Stimulated activated CD4-positive, alpha-beta T cell treated with anti-CD3 and anti-CD28 coated beads, Interleukin-15, amount 100 ng/mL, for 48 hours (primary cell): ENCODE measurements at places on chromosomes 2 and 18.

DNA sequence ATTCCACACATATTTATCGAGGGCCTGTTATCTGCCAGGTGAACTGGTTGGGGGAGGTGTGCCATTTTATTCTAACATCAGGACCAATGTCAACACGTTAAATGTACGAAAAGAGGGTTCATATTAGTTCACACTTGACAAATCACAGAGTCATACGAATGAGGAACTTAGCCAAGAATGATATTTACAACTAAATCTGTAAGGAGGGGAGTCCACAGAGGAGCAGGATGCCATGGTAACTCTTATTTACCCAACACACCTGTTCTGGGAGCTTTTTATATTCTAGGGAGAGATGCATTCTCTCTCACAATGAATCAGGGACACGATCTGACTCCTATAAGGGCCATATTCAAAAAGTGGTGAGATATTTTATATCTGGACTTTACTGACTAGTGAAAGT, 144.1 kb downstream of the CDC42EP3 start:
- no peak for DNase-seq

DNA sequence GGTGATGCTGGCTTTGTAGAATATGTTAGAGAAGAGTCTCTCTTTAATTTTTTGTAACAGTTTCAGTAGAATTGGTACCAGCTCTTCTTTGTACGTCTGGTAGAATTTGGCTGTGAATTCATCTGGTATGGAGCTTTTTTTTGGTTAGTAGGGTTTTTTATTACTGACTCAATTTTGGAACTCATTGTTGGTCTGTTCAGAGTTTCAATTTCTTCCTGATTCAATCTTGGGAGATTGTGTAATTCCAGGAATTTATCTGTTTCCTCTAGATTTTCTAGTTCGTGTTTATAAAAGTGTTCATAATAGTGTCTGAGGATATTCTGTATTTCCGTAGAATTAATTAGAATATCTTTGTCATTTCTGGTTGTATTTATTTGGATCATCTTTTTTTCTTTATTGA, 943.5 kb downstream of the TRIB2 start:
- no peak for DNase-seq

GRCh38 chr2:74881176-74881575, 47.2 kb downstream of the HK2 start:
- DNase-seq = no peak

DNA sequence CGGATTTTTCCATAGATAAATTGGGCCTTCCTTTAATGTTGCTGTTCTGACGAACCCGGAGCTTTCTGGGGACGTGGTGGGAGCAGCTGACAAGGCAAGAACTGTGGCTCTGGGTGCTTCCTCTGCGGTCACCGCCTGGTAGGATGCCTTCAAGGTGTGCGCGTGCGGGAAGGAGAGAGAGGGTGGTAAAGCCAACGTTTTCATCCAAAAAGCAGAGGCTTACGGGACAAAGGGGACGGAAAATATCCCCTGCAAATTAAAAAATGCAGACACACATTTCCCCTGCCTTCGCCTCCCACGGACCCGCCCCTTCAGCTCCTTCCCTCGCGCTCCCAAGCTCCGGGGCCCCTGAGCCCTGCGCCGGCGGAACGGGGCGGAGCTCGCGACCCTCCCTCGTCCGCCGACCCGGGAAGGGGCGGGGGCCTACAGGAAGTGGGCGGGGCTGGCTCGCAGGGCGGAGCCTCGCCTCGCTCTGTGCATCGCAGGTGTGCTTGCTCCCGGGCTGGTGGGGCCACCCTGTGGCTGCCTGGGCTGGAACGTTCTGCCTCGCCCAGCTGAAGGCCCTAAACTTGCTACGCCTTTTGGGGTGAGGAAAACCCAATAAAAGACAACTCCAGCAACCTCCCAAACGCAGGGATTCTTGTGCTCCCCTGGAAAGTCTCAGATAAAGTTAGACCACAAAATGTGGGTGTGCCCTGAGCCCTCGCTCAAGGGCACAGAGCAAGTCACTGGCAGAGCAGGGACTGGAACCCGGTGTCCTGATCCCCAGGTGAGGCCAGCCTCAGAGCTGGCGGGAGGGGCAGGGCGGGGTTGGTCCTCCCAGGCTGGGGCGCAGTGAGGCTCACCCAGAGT, 25.4 kb upstream of the SLC66A3 start:
- DNase-seq = peak; percentile 50

DNA sequence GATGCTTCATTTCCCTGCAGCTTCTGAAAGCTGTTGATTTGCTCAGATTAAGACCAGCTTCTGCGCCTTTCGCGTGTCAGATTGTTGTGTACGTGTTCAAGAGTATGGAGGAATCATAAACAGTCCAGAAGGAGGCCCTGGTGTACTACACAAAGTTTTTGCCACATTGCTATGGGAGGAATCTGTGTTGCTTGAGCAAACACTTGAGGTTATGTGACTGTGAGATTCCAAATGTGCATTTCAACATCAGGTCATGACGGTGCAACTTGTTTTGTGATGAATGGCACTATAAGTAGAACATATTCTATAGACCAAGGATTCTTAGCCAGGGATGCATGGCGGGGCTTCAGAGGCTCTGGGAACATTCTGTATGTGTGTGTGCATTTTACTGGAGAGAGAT, 35.0 kb downstream of the SRSF7 start:
- DNase-seq = no peak

- no peak for DNase-seq
Measured at GRCh38 chr2:84494070-84494469, 22.2 kb upstream of the DNAH6 start.

DNA sequence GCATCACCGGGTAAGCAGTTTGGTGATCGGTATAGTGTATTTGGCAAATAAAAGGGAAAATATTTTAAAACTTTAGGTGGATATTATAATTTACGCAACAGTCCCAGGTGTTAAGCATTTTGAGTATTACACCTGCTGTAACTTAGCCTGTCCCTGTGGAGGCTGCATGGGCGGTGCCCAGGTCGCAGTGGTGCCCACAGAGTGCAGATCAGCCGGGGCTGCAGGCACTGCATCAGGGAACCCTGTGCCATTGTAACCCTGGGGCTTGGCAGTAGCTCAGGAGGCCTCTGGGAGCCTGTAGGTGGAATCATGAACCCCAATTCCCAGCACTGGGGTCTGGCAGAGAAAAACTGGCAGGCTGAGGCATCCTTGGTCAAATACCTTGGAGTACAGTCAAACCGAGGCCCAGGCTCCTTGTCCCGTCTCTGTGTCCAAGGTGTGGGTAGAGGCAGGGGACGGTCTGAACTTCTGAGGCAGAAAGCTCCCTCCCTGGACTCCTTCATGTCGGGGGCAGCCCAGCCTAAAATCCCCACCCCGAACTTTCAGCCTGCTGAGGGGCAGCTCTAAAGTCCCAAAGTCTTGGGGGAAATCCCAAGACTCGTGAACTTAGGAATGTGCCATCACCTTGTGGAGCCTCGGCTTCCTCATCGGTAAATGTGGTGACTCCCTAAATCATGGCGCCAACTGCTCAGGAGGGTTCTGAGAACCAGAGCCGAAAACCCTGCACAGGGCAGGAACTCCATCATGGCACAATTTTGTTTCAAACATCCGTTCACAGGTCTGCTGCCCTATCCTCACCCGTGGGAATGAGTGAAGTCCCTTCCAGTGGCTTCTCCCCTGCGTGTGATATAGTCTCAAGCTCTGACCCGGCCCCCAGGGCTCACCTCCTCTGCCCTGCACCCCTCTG, 85.7 kb downstream of the INHBB start:
- no peak for DNase-seq

GRCh38 chr18:28002841-28003240, 174.1 kb downstream of the CDH2 start:
- DNase-seq = no peak

GRCh38 chr2:43300781-43301583, 74.6 kb upstream of the ZFP36L2 start:
- DNase-seq = no peak

GRCh38 chr2:18803141-18803939, 214.0 kb upstream of the NT5C1B start:
- no peak for DNase-seq

GRCh38 chr18:518081-518480, 17.6 kb upstream of the COLEC12 start:
- DNase-seq = no peak

GRCh38 chr2:224893848-224894247, 148.4 kb downstream of the DOCK10 start:
- no peak for DNase-seq
